ENCODE measurements at places on chromosomes 12 and 14.

GRCh38 chr14:81839056-81839455 is 305.4 kb upstream of the SEL1L start:
- DNase-seq, result no peak

DNA sequence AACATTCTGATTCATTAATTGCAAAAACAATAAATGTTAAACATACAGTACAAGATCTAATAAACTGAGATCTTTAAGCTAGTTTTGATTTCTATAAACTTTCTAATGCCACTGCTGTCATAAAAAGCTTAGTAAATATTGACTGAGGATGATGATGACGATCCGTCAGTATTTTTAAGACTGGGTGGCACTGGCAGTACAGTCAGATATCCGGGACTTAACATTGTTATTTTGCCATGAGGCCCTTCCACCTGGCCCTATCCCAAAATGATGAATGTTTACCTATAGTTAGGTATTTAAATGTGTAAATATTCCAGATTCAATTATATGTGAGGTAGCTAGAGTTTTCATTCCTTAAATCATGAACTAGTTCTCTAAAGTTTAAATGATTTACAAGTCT is 158.5 kb downstream of the FOXA1 start:
- DNase-seq, result no peak

DNA sequence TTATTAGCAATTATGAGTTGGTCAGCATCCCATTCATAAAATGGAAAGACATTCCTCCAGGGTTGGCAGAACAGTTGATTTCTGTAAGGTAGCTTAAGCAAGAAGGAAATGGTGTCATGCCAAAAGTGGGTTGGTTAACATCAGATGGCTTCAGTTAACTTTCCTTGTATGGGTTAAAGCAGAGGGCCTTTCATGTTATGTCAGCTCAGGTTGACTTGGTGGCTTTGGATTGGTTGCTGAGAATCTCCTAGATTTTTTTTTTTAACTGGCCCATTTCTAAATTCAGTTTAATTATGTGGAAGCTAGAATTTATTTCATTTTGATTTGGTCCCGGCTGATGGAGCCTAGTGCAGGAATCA is 87.8 kb downstream of the BBS10 start:
- DNase-seq, result no peak

DNA sequence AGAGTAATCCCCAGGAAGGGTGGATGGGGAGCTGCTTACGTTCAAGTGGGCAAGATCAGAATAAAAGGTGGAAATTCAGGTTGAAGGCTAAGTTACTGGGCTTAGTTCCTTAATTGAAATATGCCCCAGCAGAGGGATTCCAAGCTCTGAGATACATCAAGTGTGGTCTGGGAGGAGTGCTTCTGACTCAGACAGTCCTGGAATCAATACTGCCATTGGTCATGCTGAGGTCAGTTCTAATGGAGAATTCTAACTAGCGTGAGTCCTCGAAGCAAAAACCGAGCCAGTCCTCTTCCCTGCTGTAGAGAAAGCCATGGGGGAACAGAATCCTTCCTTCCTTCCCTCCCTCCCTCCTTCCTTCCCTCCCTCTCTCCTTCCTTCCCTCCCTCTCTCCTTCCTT is 39.9 kb downstream of the NOS1 start:
- DNase-seq, result no peak

DNA sequence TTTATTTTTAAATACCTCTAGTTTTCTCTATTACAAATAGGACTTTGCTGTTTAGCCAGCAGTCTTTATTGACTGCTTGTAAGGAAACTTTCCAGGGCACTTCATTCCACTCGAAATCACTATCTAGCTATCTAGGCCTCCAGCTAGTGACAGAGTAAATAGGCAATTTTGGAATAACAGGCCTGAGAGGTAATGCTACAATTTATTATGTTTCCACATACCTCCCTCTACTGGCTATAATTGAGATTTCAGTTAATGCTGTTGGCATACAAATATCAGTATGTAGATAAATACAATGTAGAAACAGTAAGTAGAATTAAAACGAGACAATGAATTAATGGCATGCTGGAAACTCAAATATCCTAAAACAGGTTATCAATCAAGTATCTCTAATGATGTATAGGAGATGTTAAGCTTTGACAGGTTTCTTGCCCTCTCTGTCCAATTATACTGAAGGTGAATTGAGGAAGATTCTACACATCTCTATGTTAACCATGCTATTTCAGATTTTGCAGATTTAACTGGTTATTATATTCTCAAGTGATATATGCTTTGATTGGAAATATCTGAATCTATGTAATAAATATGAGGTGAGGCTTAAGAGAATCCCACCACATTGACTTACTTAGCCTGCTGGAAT is 7.2 kb downstream of the DTD2 start:
- DNase-seq, result no peak

GRCh38 chr12:110760204-110760609 is 17.5 kb upstream of the PPP1CC start:
- DNase-seq, result no peak

DNA sequence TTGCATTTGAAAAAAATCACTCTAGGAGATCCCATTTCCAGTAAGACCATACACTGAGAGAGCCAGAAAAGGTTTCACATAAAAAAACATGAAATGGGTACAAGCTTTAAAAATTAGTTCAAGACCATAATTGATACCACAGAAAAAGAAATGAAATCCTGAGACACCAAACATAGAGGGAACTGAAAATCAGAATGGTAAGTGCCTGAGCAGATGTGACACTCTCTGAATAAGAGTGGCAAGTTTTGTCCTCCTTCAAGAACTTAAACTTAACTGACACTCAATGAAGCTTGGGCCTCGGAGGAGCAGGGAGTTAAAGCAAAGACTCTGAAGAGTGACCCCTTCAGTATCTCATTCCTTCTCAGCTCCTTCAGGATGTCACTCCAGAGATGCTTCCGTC is 23.2 kb upstream of the PTGDR start:
- DNase-seq, result no peak

DNA sequence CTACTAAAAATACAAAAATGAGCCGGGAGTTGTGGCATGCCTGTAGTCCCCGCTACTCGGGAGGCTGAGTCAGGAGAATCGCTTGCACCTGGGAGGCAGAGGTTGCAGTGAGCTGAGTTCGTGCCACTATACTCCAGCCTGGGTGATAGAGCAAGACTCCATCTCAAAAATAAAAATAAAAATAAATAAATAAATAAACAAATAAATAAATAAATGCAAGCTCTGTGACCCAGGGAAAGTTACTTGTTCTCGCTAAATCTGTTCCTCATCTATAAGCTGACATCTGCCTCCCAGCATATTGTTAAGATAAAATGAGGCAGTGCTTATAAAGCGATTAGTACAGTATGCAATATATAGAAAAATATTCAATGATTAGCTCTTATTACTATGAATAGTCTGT is 56.4 kb upstream of the STK38L start:
- no peak for DNase-seq

DNA sequence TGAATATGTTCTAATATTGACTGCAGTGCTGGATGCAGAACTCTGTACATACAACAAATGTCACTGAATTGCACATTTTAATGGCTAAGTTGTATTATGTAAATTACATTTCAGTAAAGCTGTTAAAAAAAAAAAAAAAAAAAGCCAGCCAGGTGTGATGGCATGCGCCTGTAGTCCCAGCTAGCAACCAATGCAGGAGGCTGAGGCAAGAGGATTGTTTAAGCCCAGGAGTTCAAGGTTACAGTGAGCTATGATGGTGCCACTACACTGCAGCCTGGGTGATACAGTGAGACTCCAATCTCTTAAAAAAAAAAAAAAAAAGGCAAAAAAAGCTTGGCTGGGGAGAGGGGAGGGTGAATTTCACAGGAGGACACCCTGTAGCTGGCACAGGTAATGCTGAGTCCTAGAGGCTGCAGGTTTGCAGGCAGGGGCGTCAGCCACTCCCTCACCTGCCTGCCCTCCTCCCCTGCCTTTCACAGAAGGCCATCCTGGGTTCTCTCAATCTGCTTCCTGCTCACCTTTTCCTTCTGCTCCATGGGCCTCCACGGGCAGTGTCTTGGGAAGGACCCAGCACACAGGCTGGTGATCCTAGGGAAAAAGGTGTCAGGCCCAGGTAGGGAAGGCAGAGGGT is 40.7 kb downstream of the TESC start:
- no peak for DNase-seq

- no peak for DNase-seq
These were observed 5.3 kb upstream of the PGF start for GRCh38 chr14:74960736-74961135.

DNA sequence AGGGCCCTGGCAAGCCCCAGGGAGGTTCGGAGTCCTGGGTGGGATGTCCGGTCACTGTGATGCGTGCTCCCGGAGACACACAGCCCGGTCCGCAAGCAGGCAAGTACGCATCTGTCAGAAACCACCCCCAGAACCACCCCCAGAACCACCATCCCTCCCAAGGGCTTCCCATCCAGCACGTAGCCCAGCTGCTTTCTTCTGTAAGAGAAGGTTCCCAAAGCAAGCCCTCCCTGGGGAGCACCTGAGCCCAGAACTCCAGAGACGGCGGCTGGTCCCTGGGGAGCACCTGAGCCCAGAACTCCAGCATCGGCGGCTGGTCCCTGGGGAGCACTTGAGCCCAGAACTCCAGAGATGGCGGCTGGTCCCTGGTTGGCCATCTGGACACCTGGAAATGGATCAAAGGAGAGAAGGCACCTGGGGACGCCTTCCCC is 2.6 kb upstream of the FBRSL1 start:
- DNase-seq, result no peak

DNA sequence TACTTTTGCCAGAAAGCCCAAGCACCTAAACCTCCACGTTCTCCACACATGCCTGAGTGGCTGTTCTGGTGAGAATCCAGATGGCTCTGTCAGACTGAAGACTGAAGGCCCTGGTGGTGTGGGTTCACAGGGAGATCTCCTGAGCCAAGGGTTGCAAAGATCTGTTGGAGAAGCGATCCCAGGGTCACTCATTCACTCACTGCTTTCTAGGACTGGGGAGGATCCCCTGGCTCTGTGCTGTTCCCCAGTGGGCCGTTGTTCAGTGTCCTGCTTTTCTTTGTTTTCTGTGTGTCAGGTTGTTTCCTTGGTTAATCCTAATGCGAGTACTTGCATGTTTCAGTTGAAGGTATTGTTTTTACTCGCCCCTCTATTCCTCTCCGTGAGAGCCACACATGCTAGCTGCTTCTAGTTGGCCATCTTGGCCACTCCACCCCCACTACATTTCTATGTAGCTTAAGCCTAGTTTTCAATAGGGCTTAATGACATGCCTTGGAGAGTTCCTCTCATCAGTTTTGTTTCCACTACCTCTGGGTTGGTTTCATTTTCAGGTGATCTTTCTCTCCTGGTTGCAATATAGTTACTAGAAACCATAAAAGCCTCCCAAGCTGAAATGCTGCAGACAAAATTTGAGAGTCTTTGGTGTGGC is 144.5 kb upstream of the SLC38A2 start:
- no peak for DNase-seq

DNA sequence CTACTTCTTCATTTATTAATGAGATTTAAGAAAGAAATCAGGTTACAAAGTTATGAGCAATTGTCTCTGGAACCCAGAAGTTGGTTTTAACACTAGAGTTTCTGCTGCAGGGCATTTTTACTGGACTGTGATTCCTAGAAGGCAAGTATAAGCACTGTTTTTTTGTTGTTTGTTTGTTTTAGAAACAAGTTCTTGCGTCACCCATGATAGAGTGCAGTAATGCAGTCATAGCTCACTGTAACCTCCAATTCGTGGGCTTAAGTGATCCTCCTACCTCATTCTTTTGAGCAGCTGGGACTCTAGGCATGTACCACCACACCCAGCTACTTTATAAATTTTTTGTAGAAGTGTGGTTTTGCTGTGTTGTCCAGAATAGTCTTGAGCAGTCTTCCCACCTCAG is 25.6 kb downstream of the RAP1B start:
- DNase-seq, result no peak

DNA sequence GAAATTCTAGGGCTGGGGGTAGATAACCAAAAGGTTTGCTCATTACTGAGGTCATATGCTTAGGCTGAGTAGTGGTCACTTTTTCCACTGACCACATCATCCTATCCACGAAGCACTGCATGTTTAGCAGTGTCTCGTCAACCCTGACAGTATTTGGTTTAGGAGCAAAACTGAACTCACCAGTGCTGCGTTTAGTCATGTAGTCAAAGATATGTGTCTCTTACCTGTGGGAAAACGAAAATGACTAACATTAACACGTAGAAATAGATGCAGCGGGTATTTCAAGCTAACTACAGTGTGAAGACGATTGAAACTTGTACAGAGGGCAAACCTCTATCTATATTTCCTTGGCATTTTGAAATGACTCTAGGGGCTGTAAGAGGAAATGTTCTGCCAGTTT is 34.6 kb downstream of the MTHFD1 start:
- no peak for DNase-seq

DNA sequence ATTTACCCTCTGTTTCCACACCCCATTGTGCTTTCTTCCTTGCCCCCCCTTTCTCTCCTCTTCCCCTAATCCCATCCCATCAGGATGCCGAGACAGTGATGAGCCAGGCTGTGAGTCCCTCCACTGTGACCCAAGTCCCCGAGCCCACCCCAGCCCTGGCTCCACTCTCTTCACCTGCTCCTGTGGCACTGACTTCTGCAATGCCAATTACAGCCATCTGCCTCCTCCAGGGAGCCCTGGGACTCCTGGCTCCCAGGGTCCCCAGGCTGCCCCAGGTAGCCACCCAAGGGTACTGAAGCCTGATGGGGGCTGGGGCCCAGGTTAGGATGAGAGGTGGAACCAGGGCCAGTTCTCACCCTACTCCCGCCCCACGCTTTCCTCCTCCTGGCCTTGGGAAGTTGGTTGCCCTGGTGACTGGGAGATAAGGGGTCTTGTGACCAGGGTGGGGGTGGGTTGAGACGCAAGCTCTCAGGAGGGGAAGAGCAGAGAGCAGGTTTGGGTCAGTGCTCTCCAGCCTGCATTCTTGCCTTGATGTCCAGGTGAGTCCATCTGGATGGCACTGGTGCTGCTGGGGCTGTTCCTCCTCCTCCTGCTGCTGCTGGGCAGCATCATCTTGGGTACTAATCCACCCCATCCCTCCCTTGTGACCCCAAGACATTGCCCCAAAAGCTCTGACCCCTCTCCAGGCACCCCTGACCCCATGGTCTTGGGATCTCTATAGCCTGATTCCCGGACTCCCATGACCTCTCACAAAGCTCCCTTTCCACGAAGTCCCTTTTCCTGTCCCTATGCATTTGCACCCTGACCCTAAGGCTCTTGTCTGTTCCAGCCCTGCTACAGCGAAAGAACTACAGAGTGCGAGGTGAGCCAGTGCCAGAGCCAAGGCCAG is 1.2 kb downstream of the AMHR2 start:
- DNase-seq, result no peak

DNA sequence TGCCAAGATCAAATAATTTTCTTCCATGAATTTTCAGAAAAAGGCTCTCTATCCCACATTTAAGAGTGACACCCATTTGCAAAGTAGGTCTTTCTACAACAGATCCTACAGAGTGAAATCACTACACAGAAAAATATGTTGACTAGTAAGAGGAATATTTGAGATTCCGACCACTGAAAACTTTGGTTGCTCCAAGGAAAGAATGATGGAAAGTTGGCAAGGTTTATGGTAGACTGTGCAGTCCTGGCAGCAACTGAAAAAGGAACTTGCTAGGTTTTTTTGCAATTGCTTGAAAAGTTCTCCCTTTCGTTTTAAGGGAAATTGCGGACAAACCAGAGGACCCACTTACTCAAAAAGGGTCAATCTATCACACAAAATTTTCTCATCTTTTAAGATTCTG is 83.1 kb upstream of the TSPAN8 start:
- no peak for DNase-seq

GRCh38 chr12:28583701-28584261 is 393.5 kb downstream of the CCDC91 start:
- DNase-seq, result no peak
